ENCODE measurements at places on chromosomes 3 and 15. TPM values are rescaled to one million over a fixed set of nuclear protein-coding genes. Genes with fewer than 3 reads are reported as not detected.

Gene GLDN
- total RNA-seq: not detected

Gene IDH2
- 113 TPM for total RNA-seq

Gene ATP2B2
- not detected for total RNA-seq

DNA sequence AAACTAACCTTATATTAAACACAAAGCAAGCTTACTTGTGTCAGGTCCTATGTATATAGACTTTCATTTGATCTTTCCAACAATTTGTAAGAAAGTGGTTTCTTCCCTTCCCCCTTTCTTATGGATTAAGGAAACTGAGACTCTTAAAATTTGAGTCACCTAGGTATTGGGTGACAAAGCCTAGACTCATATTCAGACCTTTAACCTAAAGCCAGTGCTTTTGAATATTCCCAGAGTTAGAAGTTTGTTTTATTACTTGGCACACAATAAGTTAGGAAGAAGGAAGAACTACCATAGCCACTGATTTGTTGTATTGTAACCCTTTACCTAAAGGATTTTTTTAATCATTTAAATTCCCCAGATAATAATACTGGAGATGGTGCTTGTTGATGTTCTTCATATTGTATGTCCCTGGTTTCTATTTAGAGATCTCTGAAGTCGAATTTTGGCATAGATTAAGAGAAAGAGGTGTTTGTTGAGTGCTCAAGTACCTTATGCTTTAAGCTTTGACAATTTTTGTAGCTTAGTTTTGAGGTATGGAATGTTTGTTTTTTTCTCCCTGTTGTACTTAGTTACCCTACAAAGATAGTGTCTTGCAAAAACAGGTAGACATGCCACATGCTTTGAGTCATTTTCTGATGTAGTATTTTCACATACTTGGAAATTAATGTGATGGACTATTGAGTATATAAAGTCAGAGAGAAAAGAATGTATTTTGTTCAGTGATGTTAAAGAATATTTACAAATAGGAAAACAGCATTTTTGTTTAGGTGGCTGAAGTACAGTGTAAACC is 11.2 kb downstream of the TSC22D2 start:
- no peak for DNase-seq

DNA sequence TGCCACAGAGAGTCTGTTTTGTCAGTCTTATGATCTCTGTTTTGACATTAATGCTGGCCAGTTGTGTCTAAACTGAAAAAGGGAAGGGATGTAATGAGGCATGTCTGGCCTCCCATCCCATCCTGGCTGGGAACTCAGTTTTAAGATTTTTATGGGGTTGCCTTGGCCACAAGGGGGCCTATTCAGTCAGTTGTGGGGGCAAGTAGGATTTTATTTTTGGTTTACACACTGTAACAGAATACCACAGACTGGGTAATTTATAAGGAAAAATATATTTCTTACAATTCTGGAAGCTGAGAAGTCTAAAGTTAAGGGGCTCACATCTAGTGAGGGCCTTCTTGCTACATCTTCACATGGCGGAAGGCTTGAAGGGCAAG is 129.8 kb downstream of the TMEM108 start:
- no peak for DNase-seq

GRCh38 chr15:41334293-41335120 is 1.8 kb downstream of the NUSAP1 start:
- DNase-seq: no peak

DNA sequence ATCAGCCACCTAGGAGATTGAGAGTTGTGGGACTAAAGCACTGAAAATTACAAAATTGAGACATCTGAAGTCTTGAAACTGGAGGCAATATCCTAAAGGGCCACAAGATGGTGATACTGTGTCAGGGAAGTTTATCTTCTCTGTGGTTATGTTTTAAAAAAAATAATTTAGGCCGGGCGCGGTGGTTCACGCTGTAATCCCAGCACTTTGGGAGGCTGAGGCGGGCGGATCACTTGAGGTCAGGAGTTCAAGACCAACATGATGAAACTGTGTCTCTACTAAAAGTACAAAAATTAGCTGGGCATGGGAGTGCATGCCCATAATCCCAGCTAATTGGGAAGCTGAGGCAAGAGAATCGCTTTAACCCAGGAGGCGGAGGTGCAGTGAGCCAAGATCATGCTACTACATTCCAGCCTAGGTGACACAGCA is 17.9 kb upstream of the NIT2 start:
- peak; percentile 43 for DNase-seq

- no peak for DNase-seq
Measured at GRCh38 chr3:15315003-15315402, 17.4 kb downstream of the SH3BP5 start.
